ACHN (cell line): ENCODE measurements at places on chromosomes 4 and X.

DNA sequence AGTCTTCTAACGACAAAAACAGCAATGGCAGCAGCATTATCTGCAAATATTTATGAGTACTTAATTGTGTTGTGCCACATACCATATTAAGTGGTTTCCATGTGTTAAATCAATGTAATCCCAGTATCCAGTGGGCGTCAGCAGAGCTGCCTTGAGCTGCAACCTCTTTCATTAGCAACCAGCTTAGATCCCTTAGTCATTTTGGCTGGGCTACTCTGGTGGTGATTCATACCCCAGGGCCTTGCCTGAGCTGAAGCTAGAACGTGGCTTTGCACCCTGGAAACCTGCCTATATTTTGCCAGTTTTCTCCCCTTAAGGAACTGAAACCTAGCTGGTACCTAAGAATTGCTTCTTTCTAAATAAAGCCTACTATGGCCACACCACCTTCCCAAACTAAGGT is 474.3 kb upstream of the FTHL17 start:
- peak; percentile 0 for DNase-seq

DNA sequence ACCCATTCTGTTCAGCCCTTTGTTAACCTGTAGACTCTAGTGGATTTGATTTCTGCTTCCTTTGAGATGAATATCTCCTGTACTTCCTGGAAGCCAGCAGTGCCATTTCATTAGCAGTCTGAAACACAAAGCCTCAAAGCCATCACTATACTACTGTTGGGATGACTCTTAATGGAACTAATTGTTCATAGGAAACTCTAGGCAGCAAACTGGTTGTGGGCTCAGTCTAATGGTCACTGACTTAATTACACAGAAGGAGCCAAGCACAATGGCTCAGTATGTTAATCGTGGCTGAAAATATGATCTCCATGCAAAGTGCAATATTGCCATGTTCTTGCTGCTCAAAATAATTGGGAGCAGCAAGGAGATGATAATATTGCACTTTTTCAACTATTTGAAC is 262.3 kb downstream of the ARHGAP24 start:
- no peak for DNase-seq

DNA sequence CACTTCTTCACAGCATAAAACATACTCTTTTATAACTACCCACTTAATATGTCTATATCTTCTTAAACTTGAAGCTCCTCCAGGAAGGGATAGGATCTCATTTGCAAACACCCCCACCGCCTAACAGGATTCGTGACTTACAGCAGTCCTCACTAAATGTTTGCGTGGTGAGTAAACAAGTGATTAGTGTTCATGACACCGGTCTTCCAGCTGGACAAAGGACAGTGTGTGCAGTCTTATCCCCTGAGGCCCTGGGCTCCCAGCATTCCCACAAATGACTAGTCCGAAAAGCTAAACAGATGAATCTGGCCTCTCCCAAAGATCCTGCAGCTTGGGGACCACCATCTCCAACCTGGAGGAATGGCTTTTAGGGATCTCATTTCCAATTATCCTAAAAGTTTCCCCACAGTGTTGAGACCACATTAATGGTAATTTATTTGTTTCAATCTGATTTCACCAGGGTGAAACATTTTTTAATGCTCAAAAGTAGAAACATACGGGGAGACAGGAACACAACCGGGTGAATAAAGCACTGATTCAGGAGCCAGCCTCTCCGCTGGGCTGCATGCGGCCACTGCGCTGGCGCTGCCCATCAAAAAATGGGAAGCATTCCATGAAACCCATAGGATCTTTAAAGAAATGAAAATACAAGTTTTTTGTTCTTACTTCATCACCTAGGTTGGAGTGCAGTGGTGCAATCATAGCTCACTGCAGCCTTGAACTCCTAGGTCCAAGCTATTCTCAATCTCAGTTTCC is 69.2 kb downstream of the HADH start:
- no peak for DNase-seq

DNA sequence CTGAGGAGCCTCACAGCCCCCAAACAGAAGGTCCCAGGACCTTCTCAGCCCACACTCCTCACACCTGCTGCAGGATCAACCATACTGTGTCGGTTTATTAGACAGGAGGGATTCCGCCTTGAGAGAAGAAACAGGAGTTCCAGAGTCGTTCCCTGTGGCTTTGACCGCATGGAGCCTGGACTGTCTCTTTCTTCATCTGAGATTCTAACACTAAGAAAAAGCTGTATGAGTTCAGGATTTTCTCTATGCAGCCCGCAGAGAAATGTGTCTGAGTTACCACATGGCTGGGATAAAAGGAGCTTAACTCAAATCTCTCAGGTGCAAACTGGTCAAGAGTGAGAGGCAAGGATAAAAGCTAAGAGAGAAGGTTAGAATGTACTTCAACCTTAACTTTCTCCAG is 126.7 kb downstream of the AFAP1 start:
- no peak for DNase-seq

DNA sequence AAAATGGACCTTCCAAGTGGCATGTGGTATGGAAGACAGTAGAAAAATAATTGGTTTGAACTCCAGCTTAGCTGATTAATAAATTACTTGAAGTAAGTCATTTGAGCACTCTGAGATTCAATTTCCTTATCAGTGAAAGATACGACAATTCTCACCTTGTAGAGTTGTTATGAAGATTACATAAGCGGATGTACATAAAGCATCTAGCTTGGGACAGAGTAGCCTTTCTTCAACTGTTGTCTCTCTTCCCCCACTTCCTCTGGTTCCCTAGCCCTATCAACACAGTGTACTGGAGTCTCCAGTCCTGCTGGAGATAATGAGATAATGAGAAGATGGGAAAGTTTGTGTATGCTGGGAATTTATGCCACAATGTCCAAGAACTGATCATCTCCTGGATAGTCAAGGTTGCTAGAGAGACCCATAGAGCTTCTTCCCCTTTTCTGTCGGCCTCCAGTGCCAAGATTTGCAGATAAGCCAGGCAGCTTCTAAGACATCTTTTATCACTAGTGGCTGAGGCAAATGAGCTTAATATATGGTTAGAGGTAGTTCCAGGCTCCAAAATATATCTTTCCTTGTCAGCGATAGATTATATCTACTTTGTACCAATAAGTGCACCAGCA is 33.9 kb downstream of the VSIG4 start:
- no peak for DNase-seq

DNA sequence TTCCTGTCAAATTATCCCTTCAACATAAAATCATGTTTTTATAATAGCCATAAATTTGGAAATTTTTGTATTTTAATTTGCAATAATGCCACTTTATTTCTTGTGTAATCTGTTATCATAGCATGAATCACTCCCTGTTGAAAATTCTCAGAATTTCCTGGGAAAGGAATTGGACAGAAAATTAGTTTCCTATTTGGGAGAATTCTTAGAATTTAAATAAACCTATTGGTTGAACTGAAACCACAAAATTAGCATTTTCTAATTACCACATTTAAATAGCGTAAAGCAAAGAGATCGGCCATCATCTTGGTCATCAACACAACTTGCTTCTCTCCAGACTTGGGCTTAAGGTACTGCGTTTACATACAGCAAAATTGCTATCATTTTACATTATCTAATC is at the start of gene CSN1S1:
Gene CSN1S1 (plus strand): TSS at position 301 of the 400 bp plus-strand sequence. CDS start 1,488 bp downstream, outside the sequence.
- DNase-seq, result no peak

DNA sequence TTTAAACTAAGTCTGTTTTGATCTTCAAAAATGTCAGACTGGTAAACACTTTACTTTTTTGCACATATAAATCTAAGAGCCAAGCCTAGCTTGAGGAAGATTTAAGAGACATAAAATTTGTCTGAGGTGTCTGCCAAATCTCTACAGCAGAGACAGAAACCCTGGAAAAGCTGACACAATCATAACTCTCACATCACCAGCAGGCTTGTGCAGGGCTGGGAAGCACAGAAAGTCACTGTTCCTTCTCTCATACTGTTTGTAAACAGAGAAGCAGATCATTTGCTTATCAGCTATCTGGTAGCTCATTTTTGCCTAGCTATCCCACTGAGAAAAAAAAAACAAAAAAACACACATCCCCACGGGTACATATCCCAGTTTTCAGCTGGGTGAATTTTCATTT is 7.0 kb downstream of the ENOX2 start:
- no peak for DNase-seq

DNA sequence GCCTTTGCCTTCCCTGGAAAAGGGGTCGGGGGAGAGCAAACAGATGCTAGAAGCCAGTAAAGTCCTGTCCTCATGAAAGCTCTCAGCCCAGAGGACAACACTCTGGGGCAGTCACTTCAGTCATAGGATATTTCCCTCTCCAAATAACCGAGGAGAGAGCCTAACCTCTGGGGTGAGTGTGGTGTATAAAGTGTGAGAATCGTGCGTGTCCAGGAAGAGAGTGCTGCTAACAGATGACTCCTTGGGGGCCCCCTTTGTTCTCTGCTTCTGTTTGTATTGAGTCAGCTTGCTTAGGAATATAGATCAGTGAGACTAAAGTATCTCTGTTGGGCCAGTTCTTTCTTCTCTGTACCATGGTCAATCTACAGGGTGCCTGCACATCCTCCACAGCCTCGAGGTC is 247.2 kb downstream of the PALLD start:
- no peak for DNase-seq

DNA sequence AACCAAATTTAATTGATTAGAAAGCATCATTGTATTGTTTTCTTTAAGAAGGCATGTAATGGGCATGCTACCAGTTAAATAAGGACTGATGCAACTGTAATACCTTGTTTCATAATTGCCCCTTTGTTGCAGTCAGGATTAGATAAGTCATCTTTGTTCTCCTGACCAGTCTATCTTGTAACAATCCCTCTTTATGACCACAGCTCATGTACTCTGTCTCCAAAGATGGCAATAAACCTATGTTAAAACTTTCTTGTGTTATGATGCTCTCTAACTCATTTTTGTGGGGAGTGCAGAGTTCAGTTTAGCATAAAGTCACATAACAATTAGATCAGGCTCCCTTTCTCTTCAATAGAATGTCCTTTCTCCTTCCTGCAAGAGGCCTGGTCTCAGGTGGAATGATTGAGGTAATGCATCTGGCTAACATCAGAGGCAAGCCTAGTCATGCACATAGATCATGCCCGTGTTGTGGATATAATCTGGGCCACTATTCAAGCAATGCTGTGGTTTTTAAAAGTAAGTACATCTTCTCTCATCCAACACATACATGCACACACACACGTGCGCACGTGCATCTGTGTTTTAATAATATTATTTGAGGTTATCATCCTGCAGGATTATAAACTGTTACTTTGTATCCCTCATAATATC is 45.6 kb downstream of the TMEM154 start:
- no peak for DNase-seq

- peak; percentile 76 for DNase-seq
These were observed 20.1 kb downstream of the ACSL1 start for GRCh38 chr4:184805462-184806228.

- no peak for DNase-seq
These were observed 40.0 kb downstream of the PROM1 start for GRCh38 chr4:16043642-16044498.

GRCh38 chr4:61173799-61174198 is 26.3 kb upstream of the ADGRL3 start:
- no peak for DNase-seq

DNA sequence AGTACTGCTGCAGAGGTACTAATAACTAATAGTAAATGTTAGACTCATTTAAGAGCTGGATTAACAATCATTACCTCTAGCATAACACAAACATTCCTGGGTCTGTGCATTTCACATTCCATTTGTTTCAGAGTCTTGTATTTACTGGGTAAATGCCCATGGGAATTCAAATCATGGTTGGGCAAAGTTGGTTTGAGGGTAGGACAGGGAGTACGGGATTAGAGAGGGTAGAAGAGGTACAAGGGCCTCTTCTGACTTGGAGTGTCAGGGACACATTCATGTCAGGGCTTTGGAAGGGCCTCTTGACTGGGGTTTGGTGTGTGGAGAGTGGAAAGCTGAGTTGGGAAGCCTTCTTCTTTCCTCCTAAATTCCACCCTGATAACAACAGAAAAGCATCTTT is 65.9 kb downstream of the WWC2 start:
- no peak for DNase-seq

GRCh38 chr4:78627046-78627965 is 75.7 kb downstream of the ANXA3 start:
- DNase-seq, result peak; percentile 81

GRCh38 chr4:6561706-6562371 is 13.2 kb upstream of the MAN2B2 start:
- DNase-seq, result no peak

DNA sequence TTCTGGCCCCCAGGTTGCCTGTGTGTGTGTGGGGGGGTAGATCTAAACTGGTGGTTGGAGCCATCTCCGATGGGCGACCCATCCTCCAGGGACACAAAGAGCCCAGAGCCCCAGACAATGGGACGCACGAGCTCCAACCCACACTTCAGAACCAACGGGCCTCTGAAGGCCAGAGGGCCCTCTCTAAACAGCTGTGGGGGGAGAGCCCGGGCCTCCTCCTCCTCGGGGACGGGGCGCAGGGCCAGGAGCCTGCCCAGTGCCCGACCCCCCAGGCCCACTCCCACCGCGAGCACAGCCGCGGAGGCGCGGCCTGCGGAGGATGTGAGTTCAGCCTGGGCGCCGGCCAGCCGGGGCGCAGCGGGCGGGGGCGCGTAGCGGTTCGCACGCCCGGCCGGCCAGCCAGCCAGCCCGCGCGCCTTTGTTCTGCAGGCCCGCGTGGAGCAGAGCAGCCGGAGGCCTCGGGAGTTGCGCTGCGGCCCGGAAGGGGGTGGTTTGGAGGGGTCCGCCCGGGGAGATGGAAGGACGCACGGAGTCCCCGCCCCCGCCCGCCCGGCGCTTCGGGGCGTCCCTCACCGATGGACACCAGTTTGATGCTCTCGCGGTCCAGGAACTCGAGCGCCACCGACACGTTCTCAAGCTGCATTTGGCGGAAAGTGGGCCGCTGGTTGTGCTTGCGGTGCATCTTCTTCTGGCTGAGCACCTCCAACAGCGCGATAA is 4.0 kb downstream of the FLNA start:
- DNase-seq, result no peak

DNA sequence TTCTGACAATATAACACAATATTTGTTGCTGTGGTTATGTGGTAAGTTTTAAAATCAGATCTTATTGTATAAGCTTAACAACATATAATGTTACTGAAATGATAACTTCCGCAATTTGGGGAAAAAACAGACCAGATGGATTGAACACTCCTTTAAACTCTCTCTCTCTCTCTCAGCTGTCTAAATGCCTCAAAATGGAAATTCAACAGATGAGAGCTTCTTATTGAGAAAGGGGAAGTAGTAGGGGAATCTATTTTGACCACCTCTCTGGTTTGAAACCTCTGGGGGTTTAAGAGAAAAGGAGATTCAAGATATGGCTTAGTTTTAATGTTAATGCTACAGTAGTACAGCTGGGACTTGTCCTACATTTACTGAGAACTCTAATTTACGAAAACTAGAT is 40.3 kb downstream of the DMD start:
- DNase-seq, result no peak

- no peak for DNase-seq
These were observed 1279.7 kb downstream of the ARAP2 start for GRCh38 chr4:34964613-34965012.
